MCF 10A (cell line): ENCODE measurements at places on chromosomes 5 and 9.

DNA sequence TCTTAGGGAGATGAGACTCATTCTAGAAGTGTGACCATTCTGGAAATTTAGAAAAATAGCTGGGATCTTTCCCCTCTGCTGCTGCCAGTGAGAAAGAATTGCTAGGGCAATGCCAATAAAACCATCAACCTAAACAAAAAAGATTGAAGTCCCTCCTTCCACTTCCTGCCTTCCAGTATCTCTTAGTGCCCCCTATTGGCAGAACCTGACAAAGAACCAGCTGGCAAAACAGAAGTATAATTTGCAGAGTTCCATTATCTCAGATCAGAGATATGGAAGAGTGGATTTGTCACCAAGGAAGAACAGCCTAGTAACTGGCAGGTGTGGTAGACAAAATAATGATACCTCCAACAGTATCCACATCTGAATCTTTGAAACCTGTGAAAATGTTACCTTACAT lies 13.8 kb upstream of the PLCXD3 start:
- H3K27me3 ChIP-seq = peaks cover 34% of the 10 kb centered on the region
- peak; percentile 24 for DNase-seq
- no peaks in the 10 kb centered on the region for H3K36me3 ChIP-seq
- H3K27ac ChIP-seq = no peak overlapping the region
- no peak overlapping the region for H3K4me3 ChIP-seq

GRCh38 chr5:173664154-173664526 lies 47.7 kb upstream of the BOD1 start:
- H3K27me3 ChIP-seq = no peaks in the 10 kb centered on the region
- no peaks in the 10 kb centered on the region for H3K4me1 ChIP-seq
- H3K36me3 ChIP-seq = no peaks in the 10 kb centered on the region
- DNase-seq = no peak
- H3K4me3 ChIP-seq = no peak overlapping the region

GRCh38 chr5:1529498-1529897 lies 5.7 kb upstream of the LPCAT1 start:
- H3K4me3 ChIP-seq = no peak overlapping the region
- no peak for DNase-seq
- H3K27ac ChIP-seq = no peak overlapping the region
- peaks cover 41% of the 10 kb centered on the region for H3K27me3 ChIP-seq
- H3K4me1 ChIP-seq = no peaks in the 10 kb centered on the region
- no peaks in the 10 kb centered on the region for H3K36me3 ChIP-seq

DNA sequence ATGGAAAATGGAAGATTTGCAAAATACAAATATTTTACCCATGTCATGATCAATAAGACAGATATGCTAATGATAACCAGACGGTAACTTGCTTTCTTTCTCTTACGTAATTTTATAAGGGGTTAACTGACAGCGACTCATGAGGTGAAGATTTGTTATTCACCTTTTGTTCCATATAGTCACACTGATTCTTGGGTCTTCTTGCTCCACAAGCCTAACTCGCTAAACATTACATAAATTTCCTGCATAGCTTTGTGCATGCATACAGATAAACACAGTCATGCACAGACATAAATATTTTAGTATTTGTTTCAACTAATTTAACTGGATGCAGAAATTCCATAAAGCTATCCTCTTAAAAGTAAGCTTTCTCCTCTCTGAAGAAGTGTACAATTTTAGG lies 225.9 kb downstream of the VPS13A start:
- H3K36me3 ChIP-seq = peaks cover 21% of the 10 kb centered on the region
- H3K27ac ChIP-seq = no peak overlapping the region
- no peaks in the 10 kb centered on the region for H3K27me3 ChIP-seq
- DNase-seq = no peak
- no peaks in the 10 kb centered on the region for H3K4me1 ChIP-seq

DNA sequence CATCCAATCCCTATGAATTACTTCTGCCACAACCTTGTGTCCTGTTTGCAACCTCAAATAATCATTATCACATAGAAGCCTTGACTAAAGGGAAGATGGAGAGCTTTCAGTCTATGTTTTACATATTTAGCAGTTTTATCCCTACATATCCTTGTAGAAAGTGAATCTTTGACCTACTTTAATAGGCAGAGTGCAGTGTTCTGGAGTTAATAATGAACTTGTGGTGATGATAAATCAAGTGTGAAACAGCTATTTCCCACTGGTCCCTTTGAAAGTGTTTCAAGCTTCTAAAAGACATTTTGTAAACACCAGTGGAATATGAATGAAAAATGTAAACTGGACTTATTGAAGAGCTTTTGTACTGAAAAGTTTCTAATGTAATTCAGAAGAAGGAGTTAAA lies 406.7 kb downstream of the GABRG2 start:
- H3K36me3 ChIP-seq = no peaks in the 10 kb centered on the region
- no peak overlapping the region for H3K4me3 ChIP-seq
- H3K27me3 ChIP-seq = no peaks in the 10 kb centered on the region
- no peaks in the 10 kb centered on the region for H3K4me1 ChIP-seq

GRCh38 chr5:135149956-135150723 lies 116.1 kb upstream of the PITX1 start:
- no peak for DNase-seq
- peaks cover 14% of the 10 kb centered on the region for H3K4me1 ChIP-seq
- H3K4me3 ChIP-seq = no peak overlapping the region
- no peaks in the 10 kb centered on the region for H3K27me3 ChIP-seq
- no peak overlapping the region for H3K27ac ChIP-seq
- H3K36me3 ChIP-seq = no peaks in the 10 kb centered on the region

DNA sequence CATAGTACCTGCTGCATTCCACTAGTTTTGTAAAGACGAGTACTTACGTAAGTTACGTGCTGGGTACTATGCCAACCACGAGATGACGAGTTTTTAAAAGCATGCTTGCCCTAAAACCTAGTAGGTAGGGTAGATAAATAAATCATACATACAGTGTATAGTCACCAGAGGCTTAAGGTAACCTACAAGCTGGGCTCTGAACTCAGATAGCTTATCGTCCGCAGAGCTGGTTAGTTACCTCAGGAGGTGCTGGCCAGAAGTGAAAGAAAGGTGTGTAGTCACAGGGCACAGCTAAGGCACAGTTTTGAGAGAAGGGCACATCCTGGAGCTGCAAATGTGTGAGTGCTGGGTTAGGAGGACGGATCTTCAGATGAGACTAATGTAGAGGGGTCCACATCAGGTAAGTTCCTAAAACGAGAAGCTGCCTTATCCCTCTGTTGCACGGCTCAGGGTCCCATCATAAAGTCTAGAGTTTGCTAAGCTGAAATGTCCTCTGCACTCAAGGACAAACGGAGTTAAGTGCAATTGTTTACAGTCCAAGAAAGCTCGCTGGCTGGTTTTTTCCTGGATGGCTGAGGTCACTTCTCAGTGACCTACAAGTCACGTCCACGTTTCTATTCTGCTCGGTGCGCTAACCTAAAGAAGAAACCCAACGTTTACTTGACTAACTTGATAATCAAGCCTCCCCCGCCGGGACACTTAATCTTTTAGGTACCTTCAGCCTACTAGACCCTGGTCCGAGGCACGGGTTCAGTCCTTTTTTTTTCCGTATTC lies 1.1 kb upstream of the SNX24 start:
- H3K27me3 ChIP-seq = no peaks in the 10 kb centered on the region
- DNase-seq = no peak
- H3K4me1 ChIP-seq = peaks cover 29% of the 10 kb centered on the region
- H3K4me3 ChIP-seq = peak overlapping the region; percentile 85
- H3K27ac ChIP-seq = peak overlapping the region; percentile 82

DNA sequence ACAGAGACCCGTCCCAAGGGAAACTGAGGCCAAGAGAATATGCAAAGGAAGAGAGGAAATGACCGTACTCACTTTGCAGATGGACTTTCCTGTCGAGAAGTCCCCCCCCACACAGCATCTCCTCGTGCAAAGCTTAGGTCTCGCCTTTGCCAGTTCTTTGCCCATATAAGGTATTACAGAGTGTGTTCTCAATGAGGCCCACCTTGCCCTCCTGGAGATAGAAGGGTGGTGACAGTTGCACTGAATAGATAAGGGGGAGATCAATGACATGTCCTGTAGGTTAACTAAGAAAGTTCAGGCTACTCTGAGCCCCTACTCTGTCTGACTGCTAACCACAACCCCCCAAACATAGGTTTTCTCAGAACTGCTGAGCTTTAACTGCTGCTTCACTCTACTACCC lies 68.2 kb upstream of the SPTLC1 start:
- H3K4me3 ChIP-seq = no peak overlapping the region
- H3K27me3 ChIP-seq = peaks cover 17% of the 10 kb centered on the region
- DNase-seq = no peak
- no peak overlapping the region for H3K27ac ChIP-seq
- H3K4me1 ChIP-seq = peaks cover 5% of the 10 kb centered on the region

DNA sequence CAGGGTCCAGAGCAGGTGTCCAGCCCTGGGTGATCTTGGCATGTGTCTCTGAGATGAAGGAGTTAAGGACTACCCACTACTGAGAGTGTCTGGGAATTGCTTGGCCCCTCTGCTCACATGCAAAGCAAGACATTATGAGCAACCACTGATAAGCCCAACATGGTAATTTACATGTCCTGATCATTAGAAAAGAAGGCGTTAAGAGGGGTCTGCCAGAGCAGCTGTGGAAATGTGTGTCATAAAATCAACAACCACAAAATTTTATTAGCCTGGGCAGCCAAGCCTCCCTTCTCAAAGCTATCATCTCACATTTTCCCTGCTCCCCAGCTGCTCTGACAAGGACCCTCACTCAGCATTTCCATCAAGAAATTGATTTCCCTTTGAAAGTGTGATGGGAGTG lies 351.0 kb downstream of the SPOCK1 start:
- H3K4me3 ChIP-seq = no peak overlapping the region
- no peak for DNase-seq
- H3K36me3 ChIP-seq = no peaks in the 10 kb centered on the region

GRCh38 chr9:34540827-34541226 lies 18.0 kb upstream of the ENHO start:
- H3K27ac ChIP-seq = no peak overlapping the region
- H3K4me3 ChIP-seq = no peak overlapping the region
- DNase-seq = peak; percentile 62
- H3K4me1 ChIP-seq = peaks cover 8% of the 10 kb centered on the region
- H3K27me3 ChIP-seq = peaks cover 31% of the 10 kb centered on the region

GRCh38 chr9:127523312-127523851 lies 72.1 kb downstream of the LRSAM1 start:
- DNase-seq = no peak
- H3K36me3 ChIP-seq = peaks cover 99% of the 10 kb centered on the region
- H3K27ac ChIP-seq = no peak overlapping the region

DNA sequence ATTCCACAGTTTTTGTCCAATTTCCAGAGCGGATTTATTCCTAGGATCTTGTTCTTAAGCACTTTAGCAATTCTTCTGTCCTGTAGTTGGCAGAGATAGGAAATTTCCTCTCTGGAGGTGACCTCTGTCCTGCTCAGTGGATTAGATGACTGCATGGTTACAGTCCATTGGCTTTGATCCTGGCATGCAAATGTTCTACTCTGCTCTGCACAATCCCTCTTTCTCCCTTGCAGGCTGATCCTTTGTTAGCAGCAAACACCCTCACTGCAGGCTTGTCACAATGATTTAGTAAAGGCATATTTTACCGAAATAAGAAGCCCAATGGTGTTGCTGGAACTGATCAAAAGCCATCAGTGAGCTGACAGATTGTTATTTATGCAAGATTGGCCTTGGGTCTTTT lies 243.8 kb downstream of the COX7C start:
- peaks cover 82% of the 10 kb centered on the region for H3K27me3 ChIP-seq
- H3K27ac ChIP-seq = no peak overlapping the region
- no peaks in the 10 kb centered on the region for H3K4me1 ChIP-seq
- DNase-seq = no peak
- no peaks in the 10 kb centered on the region for H3K36me3 ChIP-seq

DNA sequence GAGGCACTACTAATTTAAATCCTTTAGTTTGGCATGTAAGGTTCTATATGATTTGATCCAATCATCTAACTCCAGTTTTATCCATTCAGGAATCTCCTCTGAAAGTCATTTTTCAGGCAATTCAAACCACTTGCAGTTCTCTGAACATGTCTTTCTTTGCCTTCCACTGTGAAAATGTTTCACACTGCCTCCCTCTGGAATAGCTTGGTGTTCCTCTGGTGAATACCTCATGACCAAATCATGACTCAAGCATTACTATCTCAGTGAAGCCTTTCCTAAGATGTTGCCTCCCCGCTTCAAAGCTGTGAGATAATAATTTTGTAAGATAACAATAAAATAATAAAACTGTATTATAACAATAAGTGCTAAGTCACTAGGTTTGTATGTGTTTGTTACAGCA lies 981.1 kb downstream of the DTWD2 start:
- H3K27ac ChIP-seq = no peak overlapping the region
- H3K27me3 ChIP-seq = no peaks in the 10 kb centered on the region
- DNase-seq = no peak
- H3K4me1 ChIP-seq = no peaks in the 10 kb centered on the region
- no peak overlapping the region for H3K4me3 ChIP-seq
- peaks cover 6% of the 10 kb centered on the region for H3K36me3 ChIP-seq

- peaks cover 23% of the 10 kb centered on the region for H3K4me1 ChIP-seq
- no peak overlapping the region for H3K4me3 ChIP-seq
- H3K27me3 ChIP-seq = no peaks in the 10 kb centered on the region
- DNase-seq = no peak
- H3K36me3 ChIP-seq = peaks cover 71% of the 10 kb centered on the region
Observed at GRCh38 chr5:73892218-73892617, 266.2 kb downstream of the ARHGEF28 start.

DNA sequence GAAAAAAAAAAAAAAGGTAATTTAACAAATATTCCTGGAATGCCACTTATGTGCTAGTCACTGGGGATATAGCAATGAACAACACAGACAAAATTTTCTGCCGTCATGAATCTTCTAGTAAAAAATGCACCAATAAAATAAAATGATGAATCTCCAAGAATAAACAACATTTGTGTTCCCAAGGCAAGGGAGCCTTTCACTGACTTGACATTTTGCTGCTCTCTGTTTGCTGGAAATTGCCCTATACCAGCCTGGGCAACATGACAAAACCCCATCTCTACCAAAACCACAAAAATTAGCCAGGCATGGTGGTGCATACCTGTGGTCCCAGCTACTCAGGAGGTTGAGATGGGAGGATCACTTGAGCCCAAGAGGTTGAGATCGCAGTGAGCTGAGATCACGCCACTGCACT lies 64.5 kb upstream of the ERBIN start:
- peak; percentile 78 for DNase-seq
- no peaks in the 10 kb centered on the region for H3K36me3 ChIP-seq
- H3K27me3 ChIP-seq = no peaks in the 10 kb centered on the region

DNA sequence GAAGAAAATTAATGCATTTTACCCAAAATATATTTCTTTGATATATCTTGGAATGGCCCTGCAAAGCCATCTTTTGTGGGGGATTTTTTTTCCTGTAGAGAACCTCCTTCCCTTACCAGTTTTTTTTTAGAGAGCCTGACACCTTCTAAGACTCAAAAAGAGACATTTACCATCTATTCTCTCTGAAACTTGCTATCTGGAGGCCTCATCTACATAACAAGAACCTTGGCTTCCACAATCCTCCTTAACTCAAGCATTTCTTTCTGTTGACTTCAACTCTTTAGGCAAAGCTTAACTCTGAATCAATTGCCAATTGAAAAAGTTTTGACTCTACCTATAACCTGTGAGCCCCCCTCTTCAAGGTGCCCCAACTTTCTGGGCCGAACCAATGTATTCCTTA lies 6.2 kb downstream of the SLC45A2 start:
- H3K27me3 ChIP-seq = no peaks in the 10 kb centered on the region
- H3K4me3 ChIP-seq = no peak overlapping the region
- no peak for DNase-seq
- no peak overlapping the region for H3K27ac ChIP-seq
